ENCODE measurements at places on chromosomes 12 and 14.

DNA sequence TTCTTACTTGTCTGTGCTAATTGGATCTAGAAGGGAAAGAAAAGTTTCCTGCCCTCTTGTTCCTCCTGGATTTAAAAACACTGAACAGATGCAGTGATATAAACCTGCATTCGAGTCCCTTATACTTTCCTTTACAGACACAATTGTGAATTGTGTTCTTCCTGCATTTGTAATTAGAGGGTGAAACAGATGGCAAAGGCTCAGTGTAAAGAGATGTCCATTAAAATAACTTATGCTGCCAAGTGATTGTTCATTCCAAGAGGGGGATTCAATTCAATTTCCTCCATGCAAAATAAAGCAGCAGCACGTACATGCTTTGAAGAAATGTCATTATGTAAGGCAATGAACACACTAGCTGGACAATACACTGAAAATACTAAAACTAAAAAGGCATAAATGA lies 248.3 kb upstream of the LRIG3 start:
- DNase-seq = no peak

DNA sequence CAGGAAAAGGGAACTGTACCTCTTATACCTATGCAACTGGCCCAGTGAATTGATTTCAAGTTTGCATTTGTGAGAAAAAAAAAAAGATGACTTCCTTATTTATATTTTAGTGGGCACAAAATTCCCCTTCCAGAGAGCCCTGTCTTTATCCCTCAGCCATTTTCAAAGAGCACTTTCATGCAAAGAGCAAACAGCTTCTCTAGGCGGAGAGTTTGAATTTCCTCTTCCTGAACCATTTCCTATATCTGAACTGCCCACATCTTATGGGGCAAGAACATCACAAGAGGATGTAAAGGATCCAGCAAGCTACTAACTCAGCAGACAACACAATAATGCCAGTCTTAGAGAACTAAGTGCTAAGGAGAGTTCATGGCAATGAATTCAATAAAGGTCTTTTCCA lies 22.3 kb upstream of the PLXNC1 start:
- DNase-seq = peak; percentile 50

- peak; percentile 41 for DNase-seq
Measured at GRCh38 chr12:59491877-59492276, 104.0 kb upstream of the SLC16A7 start.

GRCh38 chr12:126069549-126070165 lies 1004.4 kb downstream of the AACS start:
- DNase-seq = peak; percentile 74

GRCh38 chr14:54881235-54881760 lies 21.3 kb downstream of the GCH1 start:
- peak; percentile 64 for DNase-seq

- DNase-seq = peak; percentile 78
Measured at GRCh38 chr12:57039016-57039798, 10.7 kb downstream of the MYO1A start.

- no peak for DNase-seq
Measured at GRCh38 chr14:28762303-28762954, 4.2 kb upstream of the FOXG1 start.

- DNase-seq = no peak
Measured at GRCh38 chr12:114835031-114835430, 151.1 kb upstream of the TBX3 start.

- DNase-seq = no peak
Measured at GRCh38 chr12:43079476-43079875, 472.5 kb downstream of the ADAMTS20 start.

DNA sequence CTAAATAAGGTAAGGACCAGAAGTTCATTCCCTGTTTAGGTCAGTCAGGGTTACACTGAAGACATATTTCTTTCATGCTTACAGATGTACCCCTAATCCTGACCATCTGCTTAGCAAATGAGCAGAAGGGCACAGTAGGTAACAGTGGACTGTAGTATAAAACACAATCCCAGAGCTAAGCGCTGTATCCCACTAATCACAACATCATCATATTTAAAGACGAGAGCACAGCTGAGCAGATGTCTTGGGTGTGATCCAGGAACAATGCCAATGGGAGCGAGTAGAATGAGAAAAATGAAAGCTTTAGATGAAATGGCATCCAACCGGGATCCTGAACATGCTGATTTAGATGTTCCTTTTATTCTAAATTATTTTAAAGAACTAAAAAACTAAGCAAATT lies 213.4 kb downstream of the CCER1 start:
- DNase-seq = no peak

GRCh38 chr14:68232300-68233055 lies 412.9 kb downstream of the RAD51B start:
- DNase-seq = peak; percentile 34

GRCh38 chr14:95871531-95871930 lies 5.1 kb upstream of the TUNAR start:
- no peak for DNase-seq

DNA sequence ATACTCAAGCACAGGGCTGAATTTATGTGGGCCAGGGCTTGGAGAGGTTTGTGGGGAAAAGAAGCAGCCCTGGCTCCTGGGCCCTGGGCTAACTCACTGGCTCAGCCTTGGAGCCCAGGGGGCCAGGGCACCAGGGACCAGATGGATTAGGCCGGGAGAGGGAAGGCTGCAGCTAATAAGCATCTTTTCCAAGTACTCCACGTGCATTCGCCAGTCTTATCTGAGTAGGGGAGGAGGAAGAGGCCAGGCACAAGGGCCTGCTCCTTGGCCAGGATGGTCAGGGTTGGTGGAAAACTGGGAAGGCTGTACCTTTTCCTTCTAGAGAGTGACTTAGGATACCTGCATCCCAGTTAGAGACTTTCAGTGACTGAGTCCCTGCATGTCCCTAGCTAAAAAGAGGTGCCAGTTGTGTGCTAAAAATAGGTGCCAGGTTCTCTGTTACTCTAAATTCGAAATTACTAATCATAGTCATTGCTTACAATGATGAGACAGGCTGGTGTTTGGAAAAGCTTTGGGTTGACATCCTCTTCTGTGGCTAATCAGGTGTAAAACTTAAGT lies 1.3 kb downstream of the GLRX5 start:
- DNase-seq = no peak

GRCh38 chr14:50784683-50785456 lies 46.1 kb downstream of the NIN start:
- no peak for DNase-seq

DNA sequence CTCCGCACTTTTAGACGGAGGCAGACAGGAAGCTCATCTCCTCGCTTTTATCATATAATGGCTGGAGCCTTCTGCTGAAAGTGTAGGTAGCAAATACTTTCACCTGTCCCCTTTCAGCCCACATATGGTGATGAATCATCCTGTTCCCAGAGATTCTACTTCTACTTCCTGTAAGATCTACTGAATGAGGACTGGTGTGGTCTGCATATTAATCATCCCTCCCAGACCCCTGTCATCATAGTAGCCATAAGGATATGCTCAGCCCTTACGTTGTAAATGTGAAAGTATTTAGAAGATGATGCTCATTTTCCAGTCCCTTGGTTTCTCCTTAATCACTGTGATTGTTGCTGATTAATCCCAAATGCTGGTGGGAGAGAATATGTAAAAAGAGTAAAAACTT lies 268.2 kb upstream of the GRIP1 start:
- DNase-seq = no peak

DNA sequence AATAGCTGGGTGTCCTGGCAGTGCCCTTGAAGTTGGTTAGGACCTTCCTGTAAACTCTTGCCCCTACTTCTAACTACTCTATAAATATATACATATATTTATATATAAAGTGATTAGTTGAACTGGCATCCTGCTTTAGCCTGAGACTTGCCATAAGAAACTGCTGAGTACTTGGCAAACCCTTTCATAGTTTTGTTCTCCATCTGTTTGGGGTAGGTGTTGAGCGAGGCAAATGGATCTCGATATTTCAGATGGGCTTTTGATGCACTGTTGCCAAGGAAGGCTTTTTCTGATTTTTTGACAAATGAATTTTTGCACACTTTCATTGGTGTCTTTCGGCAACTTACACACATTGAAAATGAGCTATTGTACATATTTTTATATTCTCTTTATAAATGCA lies 10.4 kb downstream of the CALM1 start:
- no peak for DNase-seq

DNA sequence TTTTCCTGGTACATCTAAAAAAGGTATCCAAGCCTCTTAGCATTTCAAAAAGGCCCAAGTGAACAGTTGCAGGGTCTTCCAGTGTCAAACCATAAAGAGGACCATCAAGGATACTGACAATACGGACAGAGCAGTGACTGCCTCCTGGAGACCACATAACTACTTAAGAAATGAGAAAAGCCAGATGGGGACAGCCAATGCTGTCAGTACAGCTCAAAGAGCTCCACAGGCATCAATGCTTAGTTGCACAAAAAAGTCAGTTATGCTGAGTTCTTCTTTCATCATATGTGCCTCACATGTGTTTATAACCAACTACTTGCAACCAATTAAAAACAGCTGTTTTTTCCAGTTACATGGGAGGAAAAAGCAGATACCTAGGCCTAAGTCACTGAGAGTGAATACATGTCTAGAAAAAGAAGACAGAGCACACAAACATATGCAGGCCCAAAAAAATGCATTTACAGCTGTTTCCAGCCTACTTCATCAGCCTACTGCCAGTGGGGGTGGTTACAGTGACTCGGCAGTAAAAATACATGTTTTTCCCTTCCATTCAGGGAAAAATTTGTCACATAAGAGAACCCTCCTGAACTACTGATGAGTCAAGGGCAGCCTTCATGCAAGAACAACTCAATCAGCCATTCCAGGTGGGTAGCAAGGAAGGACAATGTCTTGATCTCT lies 84.0 kb downstream of the DCAF5 start:
- peak; percentile 48 for DNase-seq

GRCh38 chr12:14186193-14186502 lies 179.3 kb upstream of the ATF7IP start:
- no peak for DNase-seq

DNA sequence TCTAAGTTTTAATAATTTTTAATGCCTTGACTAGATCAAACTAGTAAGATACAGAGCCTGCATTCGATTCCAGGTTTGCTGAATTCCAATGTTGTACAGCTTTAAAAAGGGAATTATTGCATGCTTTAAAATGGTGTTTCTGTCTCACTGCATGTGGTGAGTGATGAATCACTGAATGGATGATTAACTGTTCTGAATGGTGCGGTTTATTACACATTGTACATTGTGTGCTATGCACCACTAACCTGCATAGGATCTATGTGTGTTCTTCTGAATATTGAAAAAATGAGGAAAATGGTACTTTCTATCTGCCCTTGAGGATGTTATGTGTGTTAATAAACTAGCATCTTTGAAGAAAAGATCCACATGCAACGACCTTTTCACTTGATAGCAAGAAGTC lies 231.7 kb downstream of the NRXN3 start:
- DNase-seq = no peak

Data from hematopoietic multipotent progenitor cell treated with erythropoietin and hydrocortisone succinate and interleukin-3 and kit ligand, for 4 days (in vitro differentiated cells).